ENCODE measurements at places on chromosomes 2 and 18.

GRCh38 chr2:134391751-134392160 lies 137.9 kb downstream of the MGAT5 start:
- DNase-seq: no peak

- DNase-seq: no peak
These were observed 45.5 kb downstream of the EPAS1 start for GRCh38 chr2:46342566-46343315.

DNA sequence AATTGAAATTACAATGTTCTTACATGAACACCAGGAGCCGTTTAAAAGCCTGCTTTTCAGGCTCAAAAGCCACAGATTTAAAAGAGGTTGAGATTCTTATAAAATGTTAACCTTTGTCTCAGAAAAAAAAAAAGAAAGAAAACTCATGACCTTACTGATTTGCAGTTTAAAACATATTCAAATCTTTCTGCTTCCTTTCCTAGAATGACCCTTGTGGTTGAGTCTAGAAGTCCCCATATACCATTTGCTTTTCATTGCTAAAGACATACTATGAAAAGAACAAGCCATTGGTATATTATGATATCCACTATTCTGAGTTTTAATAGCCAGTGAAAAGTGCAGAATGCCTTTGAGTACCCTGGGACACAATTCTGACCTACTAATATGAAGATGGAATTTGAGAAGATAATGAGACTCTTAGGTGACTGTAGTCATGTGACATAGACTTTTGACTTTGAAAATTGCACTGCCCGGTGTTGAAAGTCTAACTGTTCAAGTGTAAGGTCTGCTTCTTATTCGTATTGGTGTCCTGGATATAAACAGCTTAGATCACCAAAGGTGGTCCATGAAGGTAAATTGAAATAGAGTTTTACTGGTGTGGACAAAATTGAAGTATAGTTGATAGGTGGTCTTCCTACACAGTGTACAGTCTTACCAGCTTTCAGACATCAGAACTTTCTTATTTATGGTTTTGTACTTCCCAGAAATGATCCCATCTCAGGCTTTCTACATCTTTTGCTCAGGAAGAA lies 117.0 kb downstream of the DOCK10 start:
- no peak for DNase-seq

DNA sequence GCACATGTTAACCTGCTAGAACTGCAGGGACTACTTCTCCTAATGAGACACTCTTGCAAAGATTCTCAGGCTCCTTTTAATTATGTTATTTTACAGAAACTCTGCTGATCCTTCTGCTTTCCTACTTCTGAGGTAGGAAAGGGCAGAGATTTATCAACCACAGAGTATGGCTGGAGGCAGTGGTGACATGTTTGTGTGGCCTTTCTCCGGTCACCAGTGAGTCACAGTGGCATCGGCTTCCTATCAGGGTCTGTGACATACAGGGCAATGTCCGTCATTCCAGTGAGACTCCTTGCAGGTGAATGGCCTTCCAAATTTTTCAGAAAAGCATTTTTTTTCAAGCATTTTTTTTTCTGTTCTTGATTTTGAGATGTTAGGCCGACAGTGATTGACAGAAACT lies 180.7 kb upstream of the LYPD1 start:
- no peak for DNase-seq

GRCh38 chr2:231361701-231362554 lies 33.6 kb upstream of the B3GNT7 start:
- DNase-seq: no peak

DNA sequence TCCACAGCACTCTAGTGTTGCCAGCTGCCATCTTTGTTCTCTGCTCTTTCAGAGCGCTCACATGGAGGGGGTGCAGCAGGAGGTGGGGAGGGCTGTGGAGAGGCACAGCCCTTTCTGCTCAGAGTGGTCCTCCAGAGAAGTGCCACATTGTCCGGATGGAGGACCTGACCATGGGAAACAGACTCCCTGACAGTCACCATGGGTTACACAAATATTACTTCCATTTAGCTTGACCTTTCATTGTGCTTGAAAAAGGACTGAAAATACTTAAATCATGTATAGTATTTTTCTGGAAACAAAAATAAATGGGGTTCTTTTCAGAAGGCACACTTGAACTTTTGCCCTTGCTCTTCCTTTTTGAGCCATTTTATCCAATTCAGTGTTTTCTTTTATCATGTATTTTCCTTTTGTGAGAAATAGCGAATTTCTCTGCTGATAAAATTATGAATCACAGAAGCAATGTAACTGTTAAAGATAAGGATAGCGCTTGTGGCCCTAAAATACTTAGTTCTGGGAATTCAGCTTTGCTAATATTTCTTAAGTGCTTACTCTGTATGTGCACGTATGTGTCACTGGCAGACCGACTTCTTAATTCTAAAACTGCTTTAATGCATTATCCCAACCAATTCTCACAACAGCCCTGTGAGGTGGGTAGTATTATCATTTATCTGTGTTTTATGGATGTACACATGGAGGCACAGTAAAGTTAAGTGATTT lies 34.2 kb downstream of the SPATS2L start:
- no peak for DNase-seq

GRCh38 chr18:11308499-11308898 lies 159.1 kb upstream of the PIEZO2 start:
- DNase-seq: no peak

GRCh38 chr2:131517106-131517831 lies 10.4 kb upstream of the CCDC74A start:
- DNase-seq: no peak
